ENCODE measurements at places on chromosomes 7 and 10. TPM values are rescaled to one million over a fixed set of nuclear protein-coding genes. Genes with fewer than 3 reads are reported as not detected.

- no peak for DNase-seq
These were observed 43.0 kb upstream of the NMT2 start for GRCh38 chr10:15211464-15211979.

- no peak for DNase-seq
These were observed 630.7 kb downstream of the PARD3 start for GRCh38 chr10:34184397-34184796.

GRCh38 chr7:132776048-132776620 lies 199.9 kb upstream of the PLXNA4 start:
- no peak for DNase-seq

The FOXP2 gene
- total RNA-seq: 11.0 TPM
